ENCODE measurements at places on chromosomes 16 and 17.

DNA sequence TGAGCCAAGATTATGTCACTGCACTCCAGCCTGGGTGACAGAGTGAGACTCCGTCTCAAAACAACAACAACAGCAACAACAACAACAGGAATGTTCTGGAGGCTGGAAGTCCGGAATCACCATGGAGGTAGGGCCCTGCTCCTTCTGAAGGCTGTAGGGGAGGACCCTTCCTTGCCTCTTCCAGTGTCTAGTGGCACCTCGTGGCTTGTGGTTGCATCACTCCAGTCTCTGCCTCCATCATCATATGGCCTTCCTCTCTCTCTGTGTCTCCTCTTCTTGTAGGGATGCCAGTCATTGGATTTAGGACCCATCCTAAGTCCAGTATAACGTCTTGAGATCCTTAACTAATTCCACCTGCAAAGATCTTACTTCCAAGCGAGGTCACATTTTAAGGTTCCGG lies 14.0 kb downstream of the NAGPA start:
- no peak for DNase-seq

DNA sequence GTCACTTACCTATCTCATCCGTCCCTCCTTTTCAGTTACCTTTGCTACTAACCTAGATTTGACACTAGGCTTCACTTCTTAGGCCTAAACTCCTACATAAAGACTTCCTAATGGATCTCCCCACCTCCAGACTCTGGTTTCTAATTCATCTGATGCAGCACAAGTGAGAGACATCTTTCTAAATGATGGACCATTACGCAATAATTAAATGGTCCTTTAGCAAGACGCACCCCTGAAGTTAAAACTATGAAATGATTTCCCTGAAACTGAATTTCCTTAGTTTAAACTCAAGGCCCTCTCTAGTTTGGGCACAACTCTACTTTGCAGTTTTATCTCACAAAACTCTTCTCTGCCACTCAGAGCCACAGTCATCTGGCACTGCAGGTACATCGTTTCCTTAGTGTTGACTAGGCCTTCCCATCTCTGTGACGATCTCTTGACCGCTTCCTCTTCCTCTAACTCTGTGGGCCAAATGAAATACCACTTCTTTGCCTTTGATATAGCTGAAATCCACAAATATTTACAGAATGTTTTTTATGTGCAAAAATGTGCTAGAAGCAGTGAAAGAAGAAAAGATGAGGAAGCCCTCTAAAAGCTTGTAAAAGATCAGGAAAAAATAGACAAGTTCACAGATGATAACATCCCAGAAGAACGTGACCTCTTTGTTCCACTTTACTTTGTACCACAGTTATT lies 3.3 kb downstream of the SYNRG start:
- peak; percentile 24 for DNase-seq

DNA sequence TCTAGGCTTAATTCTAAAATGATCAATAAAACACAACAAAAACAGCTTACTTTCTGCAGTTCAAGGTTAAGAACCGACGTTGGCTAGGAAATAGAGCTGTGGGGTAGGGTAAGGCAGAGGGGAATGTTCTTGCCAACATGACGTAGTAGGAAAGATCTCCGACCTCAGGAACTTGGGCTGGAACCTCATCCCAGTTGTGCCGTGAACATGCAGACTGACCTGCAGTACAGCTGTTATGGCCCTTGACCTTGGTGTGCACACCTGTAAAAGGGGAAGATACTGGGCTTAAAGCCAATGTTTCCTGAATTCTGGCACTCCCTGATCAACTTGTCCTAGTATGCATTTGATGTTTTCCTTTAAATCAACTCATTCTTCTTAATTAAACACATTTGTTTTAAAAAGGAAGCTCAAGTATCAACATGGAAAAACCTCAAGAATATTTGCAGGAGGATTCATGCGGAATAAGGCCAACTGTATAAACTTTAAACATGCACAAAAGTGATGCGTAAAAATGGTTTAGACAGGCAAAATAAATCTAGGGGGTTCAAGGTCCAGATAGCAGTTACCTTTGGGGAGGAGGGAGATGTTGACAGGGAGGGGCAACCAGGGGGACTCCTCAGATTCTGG lies 14.2 kb upstream of the SLC6A2 start:
- no peak for DNase-seq

DNA sequence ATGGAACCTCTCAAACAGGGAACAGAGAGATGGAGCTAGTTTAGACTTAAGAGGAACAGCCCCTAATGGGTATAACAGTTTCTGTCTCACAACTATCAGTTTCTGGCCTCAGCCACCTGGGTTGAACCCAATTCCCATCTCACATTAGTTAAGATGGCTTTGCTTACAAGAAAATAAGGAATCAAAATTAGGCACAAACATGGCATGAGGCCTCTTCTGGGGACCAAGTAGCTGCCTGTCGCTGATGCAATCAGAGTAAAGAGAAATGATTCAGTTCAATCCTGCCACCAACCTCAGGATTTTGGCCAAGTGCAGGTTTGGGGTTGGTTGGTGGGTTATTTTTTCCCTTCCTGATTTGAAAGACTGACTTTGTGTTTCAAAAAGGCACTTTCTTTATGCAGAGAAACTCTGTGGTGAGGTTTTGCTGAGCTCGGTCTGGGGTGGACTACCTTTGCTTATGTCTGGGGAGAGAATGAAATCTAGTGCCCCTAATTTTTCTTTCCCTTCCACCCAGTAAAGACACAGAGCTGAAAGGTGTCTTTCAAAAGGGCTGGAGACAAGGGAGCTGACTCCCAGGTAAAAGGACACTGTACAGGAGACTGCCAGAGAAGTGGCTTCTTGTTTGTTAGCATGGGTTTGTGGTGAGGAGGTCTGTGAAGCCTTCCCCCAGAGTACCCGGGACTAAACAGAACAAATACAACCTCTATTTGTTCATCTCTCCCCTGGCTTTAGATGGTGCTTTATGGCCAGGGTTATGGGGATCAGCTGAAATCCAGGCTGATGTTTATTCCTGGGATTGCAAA lies 44.8 kb upstream of the NFAT5 start:
- DNase-seq = no peak

- DNase-seq = no peak
Observed at GRCh38 chr16:11685844-11686618, 17.8 kb downstream of the SNN start.

- no peak for DNase-seq
Observed at GRCh38 chr16:4110065-4110464, 6.2 kb downstream of the ADCY9 start.

GRCh38 chr17:76811834-76812233 lies 56.4 kb upstream of the MGAT5B start:
- DNase-seq = no peak

- peak; percentile 47 for DNase-seq
Observed at GRCh38 chr17:55717898-55718735, 4.5 kb downstream of the TMEM100 start.

GRCh38 chr16:86566601-86566965 lies at the start of gene FOXC2:
Gene FOXC2 (plus strand): TSS chr16:86566829. CDS start chr16:86567336, 507 bp downstream.
- DNase-seq = peak; percentile 44

- peak; percentile 40 for DNase-seq
Observed at GRCh38 chr16:68287276-68288251, 23.2 kb downstream of the SLC7A6OS start.

GRCh38 chr16:48246066-48246465 lies 1.3 kb downstream of the ABCC11 start:
- DNase-seq = no peak

DNA sequence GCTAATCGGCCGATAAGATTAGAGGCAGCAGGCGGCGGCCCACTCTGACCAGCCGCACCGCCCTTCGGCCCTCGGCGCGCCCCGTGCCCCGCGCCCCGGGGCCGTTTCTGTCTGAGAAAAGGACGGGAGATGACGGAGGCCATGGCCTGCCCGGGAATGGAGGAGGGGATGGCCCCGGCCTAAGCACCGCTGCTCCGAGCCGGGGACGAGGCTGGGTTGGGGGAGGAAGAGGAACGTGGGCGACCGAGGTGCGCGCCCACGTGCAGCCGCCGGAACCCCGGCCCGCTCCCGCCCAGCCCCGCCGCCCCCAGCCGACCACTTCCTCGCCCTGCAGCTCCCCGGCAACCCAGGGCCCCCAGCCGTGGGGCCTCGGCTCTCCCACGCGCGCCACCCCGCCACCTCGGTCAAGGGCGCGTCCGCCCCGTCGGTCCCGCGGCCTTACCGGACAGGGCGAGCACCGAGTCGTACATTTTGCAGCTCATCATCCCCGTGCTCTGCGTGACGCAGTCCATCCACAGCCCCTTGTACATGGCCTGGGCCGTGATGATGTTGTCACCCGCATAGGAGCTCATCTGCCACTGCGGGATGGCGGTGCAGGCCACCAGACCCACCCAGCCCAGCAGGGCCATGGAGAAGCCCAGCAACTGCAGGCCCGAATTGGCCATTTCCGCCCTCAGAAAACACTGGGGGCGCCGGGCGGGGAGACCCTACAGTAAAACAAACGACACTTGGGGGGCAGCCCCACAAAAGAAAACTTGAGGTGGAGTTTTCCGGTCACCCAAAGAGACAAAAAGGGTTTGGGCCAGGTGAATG lies 693 bp downstream of the CLDN7 start:
- DNase-seq = peak; percentile 52

- DNase-seq = no peak
Observed at GRCh38 chr17:57881143-57881542, 31.3 kb upstream of the MRPS23 start.

DNA sequence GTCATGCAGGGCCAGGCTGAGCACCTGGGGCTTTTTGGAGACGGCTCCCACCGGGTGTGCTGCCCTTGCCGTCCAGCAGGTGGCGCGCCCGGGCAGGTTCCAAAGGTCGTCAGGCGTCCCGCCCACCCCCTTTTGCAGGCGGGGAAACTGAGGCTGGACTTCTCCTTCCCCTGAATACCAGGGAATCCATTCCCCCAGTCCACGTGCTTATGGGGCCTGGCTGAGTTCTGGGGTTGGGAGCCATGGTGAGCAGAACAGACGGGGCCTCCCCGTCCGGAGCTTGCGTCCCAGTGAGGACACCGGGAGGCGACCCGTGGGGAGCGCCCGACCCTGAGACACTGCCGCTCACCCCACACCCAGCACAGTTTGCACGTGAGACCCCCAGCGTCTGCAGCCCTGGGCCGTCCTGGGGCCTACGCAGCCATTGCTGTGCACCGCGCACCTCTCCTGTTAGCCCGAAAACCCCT lies 51.8 kb upstream of the JPH3 start:
- DNase-seq = peak; percentile 69

GRCh38 chr16:57531635-57532265 lies 4.6 kb downstream of the CCDC102A start:
- DNase-seq = no peak

- DNase-seq = no peak
Observed at GRCh38 chr17:18246880-18247612, 11.5 kb downstream of the FLII start.

DNA sequence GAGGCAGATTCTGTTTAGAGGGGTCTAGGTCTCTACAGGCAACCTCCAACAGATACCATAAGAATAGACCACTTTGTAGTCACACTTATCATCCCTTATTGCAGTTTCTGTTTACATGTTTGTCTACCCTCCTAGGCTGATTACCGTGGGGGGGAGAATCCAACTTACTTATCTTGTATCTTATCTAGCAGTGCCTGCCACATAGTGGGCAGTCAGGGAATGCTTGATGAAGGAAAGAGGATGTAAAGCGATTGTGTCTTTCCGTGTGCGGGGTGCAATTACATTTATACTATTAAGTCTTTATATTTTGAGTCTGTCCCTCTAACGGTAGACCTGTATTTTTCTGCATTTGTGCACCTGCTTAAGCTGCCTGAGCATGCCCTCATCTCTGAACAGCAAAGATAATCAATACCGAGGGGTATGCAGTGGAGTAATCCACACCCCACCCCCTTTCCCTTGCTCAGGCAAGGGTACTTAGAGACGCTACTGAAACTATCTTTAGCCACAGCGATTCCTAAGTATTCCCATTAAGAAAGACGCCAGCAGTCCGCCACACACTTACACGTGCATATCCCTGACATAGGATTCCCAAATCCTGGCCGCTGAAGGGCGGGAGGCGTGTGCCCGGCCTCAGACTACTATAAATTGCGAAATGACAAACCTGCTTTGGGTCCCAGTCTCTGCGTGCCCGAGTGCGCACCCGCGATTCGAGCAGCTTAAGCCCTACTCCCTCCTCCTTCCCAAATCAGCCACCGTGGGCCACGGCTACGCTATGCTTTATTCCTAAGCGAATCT lies 635 bp upstream of the AATF start:
- no peak for DNase-seq

DNA sequence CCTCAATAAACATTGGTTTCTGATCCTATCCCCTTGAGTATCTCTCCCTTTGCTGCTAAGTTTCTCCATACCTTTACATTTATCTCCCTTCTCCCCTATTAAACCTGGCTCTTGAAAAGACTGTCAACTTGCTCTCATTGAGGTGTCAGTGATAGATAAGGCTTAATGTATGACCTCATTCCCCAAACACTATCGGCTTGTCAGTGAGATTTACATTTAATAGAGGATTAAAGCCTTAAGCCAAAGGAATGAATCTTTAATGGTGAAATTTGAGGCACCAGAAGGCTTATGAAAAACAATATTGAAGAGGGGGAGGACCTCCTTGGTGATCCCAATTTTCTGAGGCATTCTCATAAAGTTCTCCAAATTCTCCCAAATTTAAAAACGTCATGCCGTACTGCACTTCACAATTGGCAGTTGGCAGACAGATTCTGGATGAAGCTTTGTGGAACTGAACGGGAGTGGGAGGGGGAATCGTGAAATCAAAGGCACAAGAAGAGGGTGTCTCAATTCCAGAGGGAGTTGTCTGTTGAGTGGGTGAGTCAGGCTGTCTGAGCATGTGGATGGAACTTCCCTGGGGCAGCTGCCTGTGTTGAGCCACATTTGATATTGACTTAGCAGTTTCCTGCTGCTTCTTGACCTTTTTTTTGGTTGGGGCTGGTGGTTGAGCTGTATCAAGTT lies 478.8 kb downstream of the NPIPA7 start:
- no peak for DNase-seq

GRCh38 chr17:78045316-78045715 lies 83.2 kb downstream of the TMC6 start:
- no peak for DNase-seq

- peak; percentile 36 for DNase-seq
Observed at GRCh38 chr17:63950940-63951907, 19.1 kb upstream of the CD79B start.
